ENCODE measurements at places on chromosomes 6 and 20.
A peak's percentile ranks its signal among the peaks of the same experiment; 100 is the strongest.

- no peak for DNase-seq
Observed at GRCh38 chr6:36666287-36666686, 12.2 kb upstream of the CDKN1A start.

- DNase-seq, result no peak
Observed at GRCh38 chr6:134564705-134565104, 246.8 kb upstream of the SGK1 start.

- DNase-seq, result no peak
Observed at GRCh38 chr6:135141728-135142127, 39.4 kb upstream of the MYB start.

DNA sequence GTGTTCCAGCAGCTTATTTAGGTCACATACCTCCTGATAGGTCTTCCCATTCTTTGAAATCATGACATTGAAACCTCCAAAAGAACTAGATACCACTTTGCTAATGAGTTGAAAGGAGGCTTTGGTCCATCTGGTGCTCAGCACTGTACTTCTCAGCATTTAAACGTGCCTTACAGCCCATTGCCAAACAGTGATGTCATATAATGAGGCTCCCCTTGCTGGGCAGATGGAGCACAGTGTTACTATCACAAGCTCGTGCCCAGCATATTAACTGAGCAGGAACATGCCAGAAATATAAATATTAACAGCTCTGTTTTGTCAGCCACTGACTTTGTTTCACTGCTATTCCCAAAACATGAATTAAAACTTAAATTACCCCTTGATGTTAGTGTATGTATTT, 25.5 kb upstream of the MAPK13 start:
- no peak for DNase-seq

GRCh38 chr6:158843751-158844683, 24.8 kb upstream of the EZR start:
- no peak for DNase-seq

GRCh38 chr20:46199198-46199597, 81.1 kb downstream of the CD40 start:
- no peak for DNase-seq

DNA sequence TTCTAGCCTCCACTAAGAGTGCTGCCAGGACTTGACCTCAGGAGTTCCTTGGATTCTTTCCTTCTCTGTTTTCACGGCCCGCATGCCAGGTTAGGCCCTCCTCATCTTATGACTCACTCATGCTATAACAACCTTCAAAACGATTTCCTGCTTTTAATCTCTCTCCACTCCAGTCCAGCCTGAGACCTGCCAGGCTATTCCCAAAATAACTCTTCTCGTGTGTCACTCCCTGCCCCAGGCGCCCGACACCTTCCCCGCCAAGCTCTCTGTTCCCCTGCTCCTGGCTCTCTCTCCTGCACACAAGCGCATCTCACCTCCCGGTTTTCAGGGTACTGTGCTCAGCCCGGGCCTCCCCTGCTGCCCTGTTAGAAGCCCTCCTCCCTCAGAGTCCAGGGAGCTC, 64.1 kb upstream of the RPS6KA2 start:
- no peak for DNase-seq

DNA sequence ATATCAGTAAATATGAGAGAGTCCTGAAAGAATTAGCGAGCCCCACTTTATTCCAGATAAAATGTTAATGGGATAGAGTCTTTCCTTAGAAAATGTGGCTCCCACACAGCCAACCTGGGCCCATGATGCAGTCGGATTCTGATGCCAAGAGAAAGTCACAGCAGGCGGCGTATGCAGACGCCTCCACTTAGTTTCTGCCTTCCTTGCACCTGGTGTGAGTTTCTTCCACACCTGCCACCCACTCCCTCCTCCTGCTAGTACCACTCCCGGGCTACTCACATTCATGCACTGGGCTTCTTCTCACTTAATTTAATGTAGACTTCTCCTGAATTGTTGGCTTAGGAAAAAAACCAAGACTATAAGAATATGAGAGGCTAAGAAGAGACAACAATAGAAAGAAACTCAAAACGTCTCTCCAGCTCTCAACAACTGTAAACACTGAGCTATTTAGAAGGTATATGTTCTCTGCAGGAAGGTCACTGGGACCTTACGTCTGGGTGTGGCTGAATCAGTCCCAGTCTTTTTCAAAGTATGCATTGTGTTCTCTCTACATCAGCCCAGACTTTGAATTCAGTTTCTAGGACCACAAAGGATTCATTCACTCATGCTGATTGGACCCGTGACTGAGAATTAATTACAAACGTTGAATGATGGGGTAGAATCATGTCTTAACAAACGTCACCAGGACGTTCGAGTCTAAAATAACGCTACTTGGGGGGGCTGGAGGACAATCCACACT, 70.4 kb downstream of the GCNT2 start:
- DNase-seq, result no peak

GRCh38 chr20:52493171-52493721, 301.7 kb upstream of the ZFP64 start:
- no peak for DNase-seq

DNA sequence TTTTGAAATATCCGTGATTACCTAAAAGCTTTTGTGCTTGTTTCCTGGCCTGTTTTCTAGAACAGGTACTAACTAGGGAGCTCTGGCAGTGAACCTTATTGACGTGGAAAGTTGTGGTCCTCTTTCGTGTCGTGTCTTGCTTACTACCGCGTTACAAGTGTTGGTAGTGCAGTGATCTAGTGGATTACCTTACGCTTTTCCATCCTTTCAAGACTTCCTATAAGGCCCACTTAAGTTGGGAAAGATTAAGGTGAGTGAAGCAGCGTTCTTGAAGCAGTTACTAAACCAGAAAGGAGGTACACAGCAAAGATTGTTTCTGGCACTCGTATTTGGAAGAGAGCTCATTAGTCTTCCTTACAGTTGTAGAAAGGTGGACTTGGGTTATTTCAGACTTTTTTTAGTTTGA, 1.9 kb downstream of the PNRC1 start:
- DNase-seq, result peak; percentile 20

DNA sequence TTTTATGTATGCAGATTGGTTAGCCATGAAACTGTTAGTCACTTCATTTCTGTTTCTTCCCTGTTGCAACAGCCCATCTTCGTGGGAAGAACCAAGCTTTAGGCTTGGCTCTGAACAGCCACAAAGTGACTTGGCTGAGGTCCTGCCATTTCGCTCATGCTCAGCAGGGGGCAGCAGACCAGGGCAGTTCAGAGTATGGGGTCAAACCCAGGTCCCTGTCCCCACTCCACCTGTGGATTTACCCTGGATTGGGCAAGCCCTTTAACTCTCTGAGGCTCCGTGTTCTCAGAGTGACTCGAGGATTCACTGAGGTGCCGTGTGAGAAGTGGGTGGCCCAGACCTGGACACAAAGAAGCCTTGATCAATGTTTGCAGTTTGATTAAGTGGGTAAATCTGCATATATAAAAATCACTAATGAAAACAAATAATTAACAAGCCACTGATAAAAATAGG, 19.8 kb upstream of the MAP1LC3A start:
- peak; percentile 68 for DNase-seq

DNA sequence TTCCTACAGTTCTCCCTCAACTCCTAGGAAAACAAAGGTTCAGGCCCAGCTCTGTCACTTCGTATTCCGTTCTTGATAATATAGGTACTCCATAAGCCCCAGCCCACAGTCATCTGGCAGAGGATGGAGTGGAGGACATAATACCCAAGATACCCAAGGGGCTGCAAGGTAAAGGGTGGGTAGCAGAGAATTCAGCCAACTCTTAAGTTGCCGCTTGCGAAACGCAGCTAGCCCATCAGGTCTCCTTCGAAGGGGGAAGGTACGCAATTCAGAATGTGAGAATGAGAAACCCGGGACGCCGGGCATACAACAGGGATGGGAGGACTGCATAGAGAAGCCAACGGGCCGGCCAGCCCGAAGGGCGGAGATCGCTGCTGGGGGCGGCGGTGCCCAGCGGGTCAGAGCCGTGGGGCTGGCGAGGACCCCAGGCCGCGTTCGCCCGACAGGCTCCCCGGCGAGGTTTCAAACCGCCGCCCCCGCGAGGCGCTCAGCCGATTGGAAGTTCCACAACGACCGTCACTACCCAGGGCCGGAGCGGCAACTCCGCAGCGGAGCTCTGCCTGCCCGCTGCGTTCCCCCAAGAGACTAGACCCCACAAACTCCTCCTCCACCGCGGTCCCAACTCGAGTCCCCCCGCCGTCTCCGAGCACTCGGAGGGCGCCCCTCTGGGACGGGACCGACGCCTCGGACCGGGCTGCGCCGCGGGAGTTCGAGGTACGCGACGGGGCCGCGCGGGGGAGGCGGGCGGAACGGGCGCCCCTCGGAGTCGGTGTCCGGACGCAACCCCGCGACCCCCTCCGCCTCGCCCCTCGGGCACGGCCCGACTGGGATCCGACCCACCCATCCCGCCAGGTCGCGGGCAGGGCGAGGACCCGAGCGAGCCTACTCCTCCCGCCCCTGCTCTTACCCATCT, 911 bp downstream of the CDK19 start:
- DNase-seq, result peak; percentile 40

DNA sequence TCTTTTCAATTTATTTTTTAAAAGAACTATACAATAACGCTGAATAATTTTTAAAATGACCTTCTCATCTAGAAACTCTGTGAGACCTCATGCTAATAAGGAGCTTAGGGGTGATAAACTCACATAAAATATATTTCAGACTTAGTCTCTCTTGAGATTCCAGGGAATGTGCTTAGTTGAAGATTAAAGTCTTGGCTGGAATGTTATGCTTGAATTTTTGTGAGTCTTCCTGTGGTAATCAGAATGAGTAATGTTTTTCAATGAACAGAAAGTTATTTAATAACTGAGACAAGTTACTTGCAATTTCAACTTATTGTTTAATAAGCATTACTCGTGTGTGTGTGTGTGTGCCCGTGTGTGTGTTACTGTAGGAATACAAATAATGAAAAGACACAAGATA, 379.9 kb upstream of the EPHA7 start:
- no peak for DNase-seq

- DNase-seq, result no peak
Observed at GRCh38 chr6:162538643-162539064, 188.9 kb downstream of the PRKN start.

GRCh38 chr6:37547564-37548061, 47.9 kb upstream of the CCDC167 start:
- DNase-seq, result no peak

GRCh38 chr6:153401751-153402150, 270.7 kb upstream of the RGS17 start:
- DNase-seq, result no peak

DNA sequence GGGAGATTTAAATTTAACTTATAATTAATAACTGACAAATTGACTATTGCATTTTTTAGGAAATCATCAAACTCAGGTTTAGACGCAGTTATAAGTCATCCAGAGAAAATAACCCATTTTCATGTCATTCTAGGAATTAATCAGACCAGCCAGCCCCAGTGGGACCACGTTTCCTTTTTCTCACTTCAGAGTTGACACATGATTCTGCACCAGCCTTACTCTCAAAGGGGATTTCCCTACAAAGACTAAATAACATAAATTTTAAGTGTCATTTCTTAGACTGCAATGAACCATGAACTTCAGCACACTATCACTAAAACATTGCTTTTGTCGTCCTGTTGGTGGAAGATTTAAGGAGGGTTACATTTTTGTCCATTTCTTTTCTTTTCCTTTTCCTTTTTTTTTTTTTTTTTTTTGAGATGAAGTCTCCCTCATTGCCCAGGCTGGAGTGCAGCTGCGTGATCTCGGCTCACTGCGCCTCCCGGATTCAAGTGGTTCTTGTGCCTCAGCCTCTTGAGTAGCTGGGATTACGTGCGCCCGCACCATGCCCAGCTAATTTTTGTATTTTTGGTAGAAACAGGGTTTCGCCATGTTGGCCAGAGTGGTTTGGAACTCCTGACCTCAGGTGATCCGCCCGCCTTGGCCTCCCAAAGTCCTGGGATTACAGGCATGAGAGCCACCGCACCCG, 3.6 kb downstream of the IPCEF1 start:
- no peak for DNase-seq

DNA sequence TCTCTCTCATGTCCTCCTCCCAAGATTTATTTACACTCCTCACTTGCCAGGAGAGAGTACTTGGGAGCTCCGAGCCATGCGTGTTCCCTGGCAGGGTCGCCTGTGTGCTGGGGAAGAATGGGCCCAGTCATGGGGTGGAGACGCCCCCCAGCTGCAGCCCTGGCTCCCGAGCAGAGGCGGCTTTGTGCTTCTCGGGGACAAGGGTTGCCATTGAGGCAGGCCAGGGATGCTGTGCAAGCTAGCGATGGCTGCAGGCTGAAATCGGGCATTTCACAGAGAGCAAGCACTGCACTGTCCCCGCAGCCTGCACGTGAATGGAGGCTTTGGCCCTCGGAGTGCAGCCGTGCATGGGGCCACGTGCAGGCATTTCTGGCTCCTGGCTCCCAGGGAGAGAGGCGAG, 23.8 kb downstream of the PHACTR3 start:
- DNase-seq, result no peak

DNA sequence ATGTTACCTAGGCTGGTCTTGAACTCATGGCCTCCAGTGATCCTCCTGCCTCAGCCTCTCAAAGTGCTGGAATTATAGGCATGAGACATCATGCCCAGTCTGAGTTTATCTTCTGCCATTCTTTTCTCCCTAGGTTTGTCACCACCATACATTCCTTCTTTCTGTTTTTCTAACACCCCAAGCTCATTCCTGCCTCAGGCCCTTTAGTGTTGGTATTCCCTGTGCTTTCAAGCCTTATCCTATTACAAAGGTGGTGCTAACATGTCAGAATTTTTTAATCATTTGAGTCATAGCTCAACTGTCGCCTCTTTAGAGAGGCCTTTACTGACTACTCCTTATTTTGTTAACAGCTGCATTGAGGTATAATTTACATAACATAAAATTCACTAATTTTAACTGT, 221.1 kb upstream of the PRSS16 start:
- no peak for DNase-seq

GRCh38 chr6:68134796-68135195, 500.3 kb upstream of the ADGRB3 start:
- DNase-seq, result no peak

DNA sequence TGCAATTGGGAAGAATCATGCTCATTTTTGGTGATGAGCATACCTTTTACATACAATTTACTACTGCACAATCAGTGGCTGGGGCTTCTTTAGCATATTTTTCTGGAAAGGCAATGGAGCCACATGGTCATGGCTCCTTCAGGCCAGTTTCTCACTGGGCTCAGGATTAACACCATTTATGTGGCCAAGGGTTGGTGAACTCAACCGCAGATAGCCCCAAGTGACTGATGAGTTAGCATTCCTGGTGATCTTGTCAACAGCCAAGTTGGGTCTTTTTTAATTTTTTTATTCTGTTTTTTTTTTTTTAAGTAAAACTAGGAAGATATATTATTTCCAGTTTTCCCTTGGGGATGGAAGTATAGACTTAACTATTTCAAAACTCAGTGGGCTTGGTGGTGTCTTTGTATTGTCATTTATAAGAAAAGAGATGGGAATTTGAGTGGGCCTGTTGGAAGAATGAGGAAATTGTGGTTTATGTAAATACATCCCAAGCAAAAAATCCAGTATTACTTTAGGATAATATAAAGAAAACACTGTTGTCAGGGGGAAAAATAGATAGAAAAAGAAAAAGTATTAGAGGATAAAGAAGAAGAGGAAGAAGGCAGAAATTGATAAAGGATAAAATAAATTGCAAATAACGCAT, 397.4 kb downstream of the MAFB start:
- DNase-seq, result no peak

GRCh38 chr20:17928211-17928611, 40.4 kb downstream of the SNX5 start:
- DNase-seq, result no peak
